ENCODE measurements at places on chromosomes 3 and 15.

DNA sequence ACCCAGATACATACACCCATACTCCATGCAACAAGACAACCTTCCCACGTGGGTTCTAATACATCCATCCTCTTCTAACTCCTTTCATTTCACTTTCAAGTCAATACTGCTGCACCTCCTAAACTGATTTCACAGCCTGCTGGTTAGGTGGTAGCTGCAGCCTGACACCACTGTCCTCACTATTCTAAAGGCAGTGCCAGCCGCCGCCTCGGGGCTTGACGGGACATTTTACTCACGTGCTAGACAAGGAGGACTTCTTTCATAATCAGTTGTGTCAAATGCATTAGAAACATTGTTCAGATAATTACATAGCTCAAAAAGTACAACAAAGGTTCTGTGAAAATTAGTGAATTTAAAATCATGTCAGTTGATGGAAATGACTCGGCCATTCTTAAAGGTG lies 6.3 kb downstream of the UROC1 start:
- DNase-seq = no peak

- DNase-seq = no peak
Measured at GRCh38 chr15:25771338-25771706, 91.8 kb downstream of the ATP10A start.

GRCh38 chr3:120448756-120449155 lies 2.0 kb downstream of the FSTL1 start:
- no peak for DNase-seq

DNA sequence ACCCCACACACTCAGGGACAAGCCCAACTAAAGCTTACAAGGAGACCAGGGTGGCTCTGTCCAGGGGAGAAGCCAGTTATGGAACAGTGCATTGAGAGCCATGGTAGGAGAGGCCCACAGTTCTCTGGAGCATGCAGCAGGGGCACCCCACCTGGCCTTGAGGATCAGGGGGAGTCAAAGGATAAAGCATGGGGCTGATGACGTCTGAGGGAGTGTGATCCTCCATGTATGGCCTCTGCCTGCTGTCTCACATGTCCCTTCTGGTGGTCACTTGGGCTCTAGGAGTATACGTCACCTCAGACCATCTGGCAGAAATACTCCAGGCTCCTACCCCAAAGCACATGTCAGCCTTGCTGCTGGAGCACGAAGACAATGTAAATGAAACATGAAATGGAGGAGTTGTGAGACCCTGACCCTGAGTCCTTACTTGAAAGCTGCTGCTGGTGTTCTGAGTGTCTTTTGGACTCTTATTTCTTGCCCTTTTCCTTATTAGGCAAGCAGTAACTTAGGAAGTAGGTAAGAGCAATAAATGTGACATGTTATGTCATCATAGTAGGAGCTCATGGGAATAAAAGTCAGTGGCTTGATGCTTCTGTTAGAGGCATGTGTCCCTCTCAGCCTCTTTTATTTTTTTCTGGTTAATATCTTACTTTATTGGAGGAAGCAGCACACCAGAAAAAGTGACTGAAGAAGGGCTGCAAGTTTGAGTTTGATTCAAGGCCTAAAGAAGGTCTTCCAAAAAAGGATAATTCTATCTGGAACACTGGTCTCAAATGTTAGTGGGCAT lies 15.5 kb downstream of the SRPRB start:
- DNase-seq = no peak

DNA sequence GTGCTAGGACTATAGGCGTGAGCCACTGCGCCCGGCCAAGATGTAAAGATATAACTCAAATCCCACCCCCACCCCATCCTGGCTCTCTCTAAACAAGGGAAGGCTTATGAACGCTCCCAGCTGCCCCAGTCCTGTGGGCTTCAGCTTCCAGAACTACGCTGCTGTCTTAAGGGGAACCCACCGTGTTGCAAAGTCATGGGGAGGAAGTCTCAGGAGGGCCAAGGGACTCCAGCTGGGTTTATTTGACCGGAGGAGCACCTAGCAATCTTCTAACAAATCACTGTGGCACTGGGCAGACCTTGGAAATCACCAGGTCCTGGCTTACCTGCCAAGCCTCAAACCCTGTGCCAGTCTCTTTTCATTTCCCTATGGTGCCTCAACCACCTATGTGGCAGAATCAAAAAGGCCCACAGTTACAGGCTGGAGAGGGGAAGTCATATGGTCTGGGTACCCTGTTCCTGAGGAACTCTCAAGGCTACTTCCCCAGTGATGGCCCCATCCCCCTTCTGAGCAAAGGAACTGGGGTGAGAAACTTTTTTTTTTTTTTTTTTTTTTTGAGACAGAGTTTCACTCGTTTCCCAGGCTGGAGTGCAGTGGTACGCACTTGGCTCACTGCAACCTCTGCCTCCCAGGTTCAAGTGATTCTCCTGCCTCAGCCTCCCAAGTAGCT lies 83.4 kb downstream of the RBPMS2 start:
- DNase-seq = no peak

DNA sequence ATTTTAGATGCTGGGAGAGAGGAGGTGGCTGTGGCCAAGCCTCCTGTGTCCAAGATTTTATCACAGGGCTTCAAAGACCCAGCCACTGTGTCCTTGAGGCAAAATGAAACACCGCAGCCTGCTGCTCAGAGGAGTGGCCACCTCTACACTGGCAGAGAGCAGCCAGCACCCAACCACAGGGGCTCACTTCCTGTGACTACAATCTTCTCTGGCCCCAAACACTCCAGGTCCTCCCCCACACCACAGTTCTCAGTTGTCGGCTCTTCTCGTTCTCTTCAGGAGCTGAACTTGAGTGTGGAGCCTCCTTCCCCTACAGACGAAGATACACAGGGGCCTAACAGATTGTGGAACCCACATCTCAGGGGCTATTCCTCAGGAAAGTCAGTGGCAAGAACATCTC lies 45.6 kb downstream of the CDAN1 start:
- DNase-seq = peak; percentile 70

- no peak for DNase-seq
Measured at GRCh38 chr3:156654834-156655233, 19.6 kb upstream of the TIPARP start.

GRCh38 chr15:97909291-97909891 lies 51.1 kb upstream of the ARRDC4 start:
- peak; percentile 48 for DNase-seq

- DNase-seq = peak; percentile 55
Measured at GRCh38 chr15:81336568-81336967, 12.6 kb upstream of the STARD5 start.

- DNase-seq = no peak
Measured at GRCh38 chr15:56984681-56985481, 66.4 kb downstream of the TCF12 start.

- no peak for DNase-seq
Measured at GRCh38 chr15:48058371-48058770, 62.4 kb upstream of the SLC24A5 start.

GRCh38 chr15:75702436-75702835 lies 10.2 kb downstream of the CSPG4 start:
- no peak for DNase-seq

DNA sequence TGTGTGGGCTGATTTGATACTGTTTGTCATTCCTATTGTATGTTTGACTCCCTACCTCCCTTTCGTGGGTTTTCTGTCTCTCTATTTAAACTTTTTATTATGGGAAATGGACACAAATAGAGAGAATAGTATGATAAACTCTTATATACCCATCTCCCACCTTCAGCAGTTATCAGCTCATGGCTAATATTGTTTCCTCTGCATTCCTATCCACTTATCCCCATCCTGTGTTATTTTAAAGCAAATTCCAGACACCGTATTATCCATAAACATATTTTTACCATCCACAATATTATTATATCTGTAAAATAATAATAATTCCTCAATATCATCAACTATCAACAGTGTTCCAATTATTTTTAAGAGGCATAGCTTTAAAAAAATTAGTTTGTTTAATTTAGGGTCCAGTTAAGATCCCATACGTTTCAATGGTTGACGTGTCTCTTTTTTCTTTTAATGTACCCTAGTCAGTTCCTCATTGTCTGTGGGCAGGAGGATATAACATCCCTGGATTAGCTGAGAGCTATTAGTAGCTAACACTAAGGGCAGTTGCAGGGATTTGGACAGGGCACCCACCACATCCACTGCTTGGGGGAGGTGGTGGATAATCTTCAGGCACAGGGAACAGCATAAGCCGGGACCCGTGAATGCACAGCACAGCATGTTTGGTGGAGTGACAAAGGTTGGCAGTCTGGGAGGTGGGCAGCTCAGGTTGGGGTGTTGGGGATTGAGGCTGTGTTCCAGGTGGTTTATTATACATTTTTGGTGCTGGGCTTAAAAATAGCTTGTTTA lies 23.5 kb downstream of the PLCL2 start:
- DNase-seq = no peak

GRCh38 chr3:24496529-24497482 lies 2.2 kb upstream of the THRB start:
- no peak for DNase-seq

- no peak for DNase-seq
Measured at GRCh38 chr15:38324939-38325647, 72.5 kb downstream of the SPRED1 start.

DNA sequence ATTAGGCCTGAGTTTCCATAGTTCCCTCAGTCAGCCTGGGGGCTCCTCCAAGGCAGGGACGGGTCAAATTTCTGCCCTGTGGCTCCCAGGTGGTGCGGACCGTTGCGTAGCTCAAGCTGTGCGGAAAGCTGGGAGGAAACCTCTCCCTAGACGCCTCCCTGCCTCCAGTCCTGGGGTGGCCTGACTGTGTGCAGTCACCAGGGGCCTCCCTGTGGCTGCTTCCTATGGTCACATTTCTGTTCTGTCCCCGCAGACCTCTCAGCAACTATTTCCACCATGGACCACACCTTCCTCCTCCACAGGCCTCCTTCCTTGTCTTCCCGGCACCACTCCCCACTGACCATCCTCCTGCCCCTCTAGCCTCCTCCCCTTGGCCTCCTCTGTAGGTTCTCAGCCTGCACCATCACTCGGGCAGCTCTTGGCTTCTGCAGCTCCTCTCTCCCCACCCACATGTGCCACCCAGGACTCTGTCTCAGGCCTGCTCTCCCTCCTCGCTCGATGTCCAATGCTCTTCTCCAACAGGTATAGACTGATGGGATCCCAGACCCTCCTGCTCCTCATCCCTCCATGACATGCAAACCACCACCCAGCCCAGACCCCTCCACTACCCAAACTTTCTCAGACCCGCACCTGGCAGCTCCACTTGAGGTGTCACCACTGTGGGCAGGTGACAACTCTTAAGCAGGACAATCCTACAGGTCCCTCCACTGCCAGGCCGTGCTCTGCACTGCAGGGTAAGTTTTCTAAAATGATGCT lies 26.9 kb upstream of the SEC13 start:
- no peak for DNase-seq

DNA sequence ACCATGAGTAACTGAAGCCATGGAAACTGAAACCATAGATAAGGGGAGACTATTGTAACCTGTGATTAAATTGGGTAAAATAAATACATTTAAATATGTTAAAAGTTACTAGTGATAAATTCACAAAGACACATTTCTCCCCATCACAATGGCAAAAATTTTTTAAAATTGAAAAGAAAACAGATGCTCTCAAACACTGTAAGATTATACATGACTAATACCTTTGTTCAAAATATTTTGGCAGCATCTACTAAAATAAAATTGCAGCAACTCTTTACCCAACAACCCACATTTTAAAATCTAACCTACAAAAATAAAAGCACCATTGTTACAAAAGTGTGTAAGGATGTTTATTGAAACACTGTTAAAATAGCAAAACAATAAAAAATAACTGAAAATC lies 93.3 kb downstream of the CLASP2 start:
- DNase-seq = no peak

GRCh38 chr15:59274126-59274970 lies 67.7 kb downstream of the LDHAL6B start:
- peak; percentile 64 for DNase-seq

- DNase-seq = peak; percentile 60
Measured at GRCh38 chr3:186882881-186883685, 40.6 kb downstream of the ADIPOQ start.

GRCh38 chr3:41690766-41691563 lies 270.9 kb downstream of the ULK4 start:
- DNase-seq = no peak

DNA sequence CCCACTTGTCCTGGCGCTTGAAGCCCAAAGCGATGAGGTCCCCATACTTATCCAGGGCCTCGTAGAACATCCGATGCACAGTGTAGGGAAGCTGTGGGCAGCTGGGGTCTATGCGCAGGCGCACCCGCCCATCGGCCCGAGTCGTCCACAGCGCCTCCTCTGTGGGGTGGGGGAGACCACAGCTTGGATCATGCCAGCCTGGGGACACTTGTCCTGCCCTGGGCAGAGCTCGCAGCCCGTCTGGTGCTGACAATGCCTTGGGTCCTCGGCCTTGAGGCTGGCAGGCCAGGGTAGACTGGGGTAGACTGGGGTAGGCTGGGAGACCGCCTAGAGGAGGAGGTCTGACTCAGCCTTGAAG lies 39.8 kb downstream of the ACSBG1 start:
- DNase-seq = no peak

- DNase-seq = no peak
Measured at GRCh38 chr15:89395996-89396395, 61.4 kb upstream of the POLG start.

DNA sequence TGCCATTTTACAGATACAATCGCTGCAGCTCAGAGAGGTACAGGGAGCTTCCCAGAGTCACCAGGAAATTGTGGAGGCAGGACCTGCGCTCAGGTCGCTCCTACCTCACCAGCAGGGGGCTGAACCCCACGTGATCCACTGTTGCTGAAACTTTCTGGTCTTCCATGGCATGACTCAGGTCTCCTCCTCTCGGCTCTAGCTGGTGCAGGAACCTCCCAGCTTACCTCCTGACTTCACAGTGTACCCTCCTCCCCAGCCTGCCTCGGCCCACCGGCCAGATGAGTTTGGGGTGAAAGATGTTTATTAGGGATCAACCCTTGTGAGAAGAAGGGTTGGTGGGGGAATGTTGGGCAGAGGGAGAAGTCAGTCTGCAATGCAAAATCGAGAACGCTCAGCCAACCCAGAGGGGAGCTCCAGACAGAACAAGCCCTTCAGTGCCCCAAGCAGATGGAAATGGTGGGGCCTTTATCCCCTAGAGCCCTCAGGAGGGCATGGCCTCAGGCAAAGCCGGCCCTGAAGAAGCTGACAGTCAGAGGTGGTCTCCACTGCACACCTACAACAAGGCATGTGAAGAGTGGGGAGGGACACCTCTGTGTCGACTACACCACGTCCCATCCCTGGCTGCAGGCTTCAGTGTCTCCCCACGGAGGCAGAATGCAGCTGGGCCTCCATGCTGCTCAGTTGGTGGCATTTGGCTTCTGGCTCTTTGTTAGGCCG lies 118.6 kb upstream of the PRR20G start:
- no peak for DNase-seq

DNA sequence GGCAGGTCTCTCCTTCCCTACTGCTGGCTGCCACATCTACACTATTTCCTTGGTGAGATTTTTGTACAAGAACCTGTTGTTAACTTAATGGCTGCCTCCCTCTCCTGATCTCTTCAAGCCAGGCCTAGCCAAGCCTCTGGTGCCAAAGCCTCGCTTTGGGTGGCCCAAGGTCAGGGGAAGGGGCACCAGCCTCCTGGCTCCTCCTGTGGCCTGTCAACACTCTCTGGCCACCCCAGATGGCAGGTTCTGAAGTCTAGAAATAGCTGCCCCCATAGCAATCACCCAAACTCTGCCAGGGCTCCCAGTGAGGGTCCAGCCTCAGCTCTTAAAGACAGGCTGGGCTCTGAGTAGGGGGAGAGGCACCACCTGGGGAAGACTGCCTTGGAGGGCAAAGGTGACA lies 5.0 kb downstream of the IFRD2 start:
- DNase-seq = no peak
